ENCODE measurements at places on chromosomes 3 and 15.

GRCh38 chr15:47409038-47409437, 308.3 kb upstream of the SEMA6D start:
- no peak for DNase-seq

DNA sequence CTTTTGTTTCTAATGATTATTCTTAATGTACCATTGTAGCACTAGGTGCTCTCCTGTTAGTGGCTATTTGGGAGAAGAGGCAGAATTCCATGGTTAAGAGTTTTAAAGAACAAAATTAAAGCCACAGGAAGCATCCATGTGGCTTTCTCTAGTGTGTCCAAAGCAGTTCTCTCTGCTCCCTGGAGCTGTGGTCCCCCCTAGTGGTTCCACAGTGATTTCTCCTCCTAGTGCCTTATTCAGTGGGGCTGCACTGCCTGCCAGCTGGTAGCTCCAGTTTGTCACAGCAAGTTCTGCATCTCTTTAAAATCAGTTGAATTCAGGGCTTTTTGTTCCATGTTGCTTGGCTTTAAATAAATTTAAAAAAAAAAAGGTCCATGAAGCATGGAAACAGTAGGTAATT, 39.6 kb upstream of the FAM98B start:
- DNase-seq: no peak

- DNase-seq: no peak
Observed at GRCh38 chr3:186182850-186183249, 74.0 kb upstream of the ETV5 start.

DNA sequence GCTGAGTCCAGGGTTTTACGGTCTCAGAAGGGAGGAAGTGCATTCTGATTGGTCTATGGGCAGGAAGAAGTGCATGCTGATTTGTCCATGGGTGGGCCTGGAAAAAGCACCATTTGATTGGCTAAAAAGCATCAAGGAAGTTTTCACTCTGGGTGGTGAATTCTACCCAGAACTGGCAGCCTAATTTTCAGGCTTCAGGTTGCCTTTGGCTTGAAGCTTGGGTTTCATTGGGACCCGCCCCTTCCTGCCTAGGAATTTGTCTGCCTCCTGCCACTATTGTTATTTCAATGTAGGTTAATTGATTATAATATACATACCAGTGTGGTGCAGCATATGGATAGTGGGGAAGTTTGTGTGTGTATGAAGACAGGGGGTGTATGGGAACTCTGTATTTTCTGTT, 1355.9 kb downstream of the SI start:
- DNase-seq: no peak

GRCh38 chr3:157190380-157190872, 30.5 kb upstream of the CCNL1 start:
- no peak for DNase-seq

DNA sequence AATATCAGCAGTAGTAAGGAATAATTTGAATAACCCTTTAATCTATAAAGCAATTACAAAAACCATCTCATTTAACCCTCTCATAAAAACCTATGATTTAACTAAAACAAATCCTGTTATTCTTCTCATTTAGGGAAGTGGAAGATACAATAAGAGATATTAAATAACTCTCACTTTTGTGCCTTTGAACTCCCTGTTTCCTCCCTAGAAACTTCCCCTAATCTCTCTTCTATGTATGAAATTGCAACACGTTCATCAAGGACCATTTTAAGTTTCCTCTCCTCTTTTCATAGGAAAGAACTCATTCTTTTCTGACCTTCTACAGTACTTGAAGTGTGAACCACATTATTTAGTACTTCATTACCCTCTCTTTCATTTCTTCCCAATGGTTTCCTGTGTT, 18.8 kb upstream of the FAM81A start:
- no peak for DNase-seq
